ENCODE measurements at places on chromosomes 13 and 19. TPM values are rescaled to one million over a fixed set of nuclear protein-coding genes. Genes with fewer than 3 reads are reported as not detected.

Gene CD320
- 34.4 TPM for polyA plus RNA-seq

Gene KIR3DL2
- polyA plus RNA-seq, result 1.9 TPM

Gene PGLYRP1
- polyA plus RNA-seq, result not detected

Gene KLK6
- polyA plus RNA-seq, result not detected

Gene IGFL3
- not detected for polyA plus RNA-seq

Gene ZNF492
- polyA plus RNA-seq, result 0.11 TPM

Gene DLL3
- polyA plus RNA-seq, result 1.5 TPM

Gene COL4A2
- not detected for polyA plus RNA-seq

Gene SERTM1
- not detected for polyA plus RNA-seq

Gene OR7D2
- polyA plus RNA-seq, result 0.43 TPM

Gene ERVV-1
- 0.21 TPM for polyA plus RNA-seq

Gene NKPD1
- not detected for polyA plus RNA-seq

Gene LGALS4
- not detected for polyA plus RNA-seq

Gene CD22
- polyA plus RNA-seq, result 494 TPM

Gene EXOC3L2
- polyA plus RNA-seq, result not detected

Gene ENOX1
- not detected for polyA plus RNA-seq

Gene CADM4
- polyA plus RNA-seq, result not detected

Gene KPNA3
- 18.5 TPM for polyA plus RNA-seq

Gene SIGLEC7
- polyA plus RNA-seq, result not detected

Gene ZNF497
- 2.1 TPM for polyA plus RNA-seq

Gene CEACAM8
- not detected for polyA plus RNA-seq

Gene NLRP5
- not detected for polyA plus RNA-seq

Gene RTBDN
- not detected for polyA plus RNA-seq

Gene FSTL3
- polyA plus RNA-seq, result 1.7 TPM

Gene MEIOSIN
- polyA plus RNA-seq, result not detected

Gene KLF1
- not detected for polyA plus RNA-seq

Gene ANO8
- not detected for polyA plus RNA-seq

Gene DHRS12
- 22.0 TPM for polyA plus RNA-seq

Gene GPR183
- polyA plus RNA-seq, result 494 TPM

Gene SIGLEC11
- polyA plus RNA-seq, result not detected

Gene ATP8A2
- 0.06 TPM for polyA plus RNA-seq

Gene KLF16
- 1.8 TPM for polyA plus RNA-seq

Gene PSG3
- polyA plus RNA-seq, result not detected

Gene LILRB5
- not detected for polyA plus RNA-seq

Gene KRTDAP
- not detected for polyA plus RNA-seq

Gene SLC1A6
- not detected for polyA plus RNA-seq

Gene LILRB2
- 1.2 TPM for polyA plus RNA-seq

Gene RNASEH2B
- polyA plus RNA-seq, result 189 TPM

Gene ZNF530
- polyA plus RNA-seq, result 5.0 TPM

Gene IL4I1
- 0.39 TPM for polyA plus RNA-seq

Gene CYP2A6
- not detected for polyA plus RNA-seq

Gene IL12RB1
- 9.8 TPM for polyA plus RNA-seq

Gene NPAS1
- 1.0 TPM for polyA plus RNA-seq

Gene ZNF222
- polyA plus RNA-seq, result 6.2 TPM

Gene POU2F2
- 89.1 TPM for polyA plus RNA-seq

Gene MED29
- polyA plus RNA-seq, result 68.7 TPM

Gene VSIG10L
- 1.5 TPM for polyA plus RNA-seq

Gene OR4F17
- polyA plus RNA-seq, result not detected

Gene GSX1
- not detected for polyA plus RNA-seq

Gene ZNF44
- 18.9 TPM for polyA plus RNA-seq
